CD4-positive, alpha-beta T cell treated with Interleukin-17A for 1 hour (primary cell): ENCODE measurements at places on chromosomes 16 and 17.

DNA sequence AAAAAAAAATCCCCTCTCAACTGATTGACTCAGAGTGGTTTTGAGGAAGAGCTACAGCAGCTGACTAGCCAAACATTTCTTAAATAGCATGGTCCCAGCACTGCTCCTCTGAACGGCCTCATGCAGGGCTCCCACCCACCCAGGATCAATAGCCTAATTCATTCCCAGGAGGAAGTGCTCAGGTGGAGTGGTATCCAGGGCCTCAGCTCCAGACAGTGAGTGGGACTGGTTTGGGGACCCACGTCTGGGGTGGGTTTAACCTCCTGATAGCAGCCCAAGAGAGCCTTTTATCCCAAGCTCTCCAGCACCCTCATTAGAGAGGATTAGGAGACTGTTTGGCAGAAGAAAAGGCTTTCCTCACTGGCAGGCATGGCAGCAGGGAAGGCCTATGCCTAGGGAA, 68.5 kb upstream of the CDH5 start:
- DNase-seq, result no peak

GRCh38 chr17:235831-236640, 54.6 kb upstream of the DOC2B start:
- no peak for DNase-seq

GRCh38 chr16:53456625-53457024, 22.4 kb downstream of the RBL2 start:
- DNase-seq, result peak; percentile 80

- DNase-seq, result no peak
Measured at GRCh38 chr16:68910051-68910450, 66.7 kb downstream of the TANGO6 start.

- no peak for DNase-seq
Measured at GRCh38 chr16:23280483-23280967, 21.6 kb upstream of the SCNN1B start.

DNA sequence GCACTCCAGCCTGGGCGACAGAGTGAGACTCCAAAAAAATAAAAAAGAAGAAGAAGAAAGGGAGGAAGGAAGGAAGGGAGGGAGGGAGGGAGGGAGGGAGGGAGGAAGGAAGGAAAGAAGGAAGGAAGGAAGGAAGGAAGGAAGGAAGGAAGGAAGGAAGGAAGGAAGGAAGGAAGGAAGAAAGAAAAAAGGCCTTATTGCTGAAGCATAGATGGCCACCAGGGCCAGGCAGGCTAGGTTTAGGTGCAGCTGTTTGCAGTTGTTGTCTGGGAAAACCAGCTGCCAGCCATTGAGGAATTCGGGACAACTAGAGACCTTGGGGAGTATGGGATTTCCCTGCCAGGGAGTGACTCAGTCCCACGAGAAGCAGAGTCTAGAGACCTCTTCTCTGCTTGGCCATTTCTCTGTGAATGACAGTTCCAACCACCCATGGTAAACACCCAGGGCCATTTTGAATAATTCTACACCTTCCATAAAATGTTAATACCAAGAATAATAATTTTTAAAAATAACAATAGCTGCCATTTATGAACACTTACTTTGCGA, 31.0 kb downstream of the SCNN1B start:
- DNase-seq, result no peak

DNA sequence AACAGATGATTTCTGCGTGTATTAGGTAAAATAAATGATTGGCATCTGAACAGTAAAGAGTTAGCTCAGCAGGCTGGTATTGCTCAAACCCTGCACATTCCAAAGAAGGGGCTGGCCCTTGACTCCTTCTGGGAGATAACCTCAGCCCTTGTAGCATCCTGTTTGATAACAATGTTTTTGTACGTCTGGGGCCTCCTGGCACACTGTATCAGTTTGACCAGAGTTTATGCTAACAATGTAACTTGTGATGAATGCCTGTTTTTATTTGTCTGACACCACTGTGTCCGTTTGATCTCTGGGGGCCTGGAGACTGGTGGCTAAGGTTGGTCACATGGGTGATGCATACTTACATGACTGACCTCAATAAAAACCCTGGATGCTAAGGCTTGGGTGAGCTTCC, 43.8 kb upstream of the NDRG4 start:
- no peak for DNase-seq

DNA sequence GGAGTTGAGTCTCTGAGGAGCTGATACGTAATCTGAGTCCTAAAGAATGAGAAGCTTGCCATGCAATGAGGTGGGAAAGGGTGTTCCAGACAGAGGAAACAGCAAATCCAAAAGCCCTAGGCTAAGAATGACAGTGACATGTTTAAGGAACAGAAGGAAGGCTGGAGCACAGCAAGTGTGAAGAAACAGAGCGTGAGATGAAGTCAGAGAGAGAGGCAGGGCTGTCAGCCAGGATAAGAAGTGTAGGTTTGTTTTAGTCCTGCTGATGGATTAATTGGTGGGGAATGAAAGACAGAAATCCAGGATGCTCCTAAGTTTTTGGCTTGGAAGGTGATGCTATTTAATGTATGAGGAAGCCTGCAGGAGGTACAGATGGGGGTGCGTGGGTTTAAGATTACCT, 14.5 kb downstream of the MMP28 start:
- DNase-seq, result no peak

DNA sequence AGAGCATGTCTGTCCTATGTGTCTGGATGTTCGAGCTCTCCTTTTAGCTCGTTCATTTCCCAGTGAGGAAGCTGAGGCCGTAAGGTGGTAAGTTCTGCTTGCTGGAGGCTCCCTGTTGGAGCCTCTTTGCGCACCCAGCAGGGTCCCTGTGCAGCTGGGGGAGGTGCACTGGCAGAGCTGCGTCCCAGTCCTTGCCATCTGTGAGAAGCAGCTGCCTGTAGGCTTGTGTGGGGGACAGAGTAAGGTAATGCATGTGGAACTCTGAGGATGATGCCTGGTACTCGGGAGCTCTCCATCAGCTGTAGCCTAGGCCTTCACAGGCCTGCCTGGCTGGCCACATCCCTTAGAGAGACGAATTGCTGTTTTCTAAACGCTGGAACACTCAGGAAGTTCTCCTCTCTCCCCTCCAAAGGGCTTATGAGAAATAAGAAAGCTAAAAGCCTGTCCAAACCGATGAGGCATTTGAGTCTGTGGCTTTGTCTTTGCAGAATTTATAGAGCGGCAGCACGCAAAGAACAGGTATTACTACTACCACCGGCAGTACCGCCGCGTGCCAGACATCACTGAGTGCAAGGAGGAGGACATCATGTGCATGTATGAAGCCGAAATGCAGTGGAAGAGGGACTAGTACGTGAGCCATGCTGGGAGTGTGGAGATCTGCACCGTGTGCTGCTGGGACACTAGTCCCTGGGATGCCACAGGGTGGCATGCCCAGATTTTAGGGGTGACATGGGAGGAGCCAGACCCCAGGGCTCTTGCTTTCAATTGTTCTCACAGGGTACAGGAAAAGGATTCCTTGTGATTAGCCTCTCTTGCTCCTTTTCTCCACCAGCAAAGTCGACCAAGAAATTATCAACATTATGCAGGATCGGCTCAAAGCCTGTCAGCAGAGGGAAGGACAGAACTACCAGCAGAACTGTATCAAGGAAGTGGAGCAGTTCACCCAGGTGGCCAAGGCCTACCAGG, 1.6 kb downstream of the NDUFB10 start:
- DNase-seq, result peak; percentile 49

DNA sequence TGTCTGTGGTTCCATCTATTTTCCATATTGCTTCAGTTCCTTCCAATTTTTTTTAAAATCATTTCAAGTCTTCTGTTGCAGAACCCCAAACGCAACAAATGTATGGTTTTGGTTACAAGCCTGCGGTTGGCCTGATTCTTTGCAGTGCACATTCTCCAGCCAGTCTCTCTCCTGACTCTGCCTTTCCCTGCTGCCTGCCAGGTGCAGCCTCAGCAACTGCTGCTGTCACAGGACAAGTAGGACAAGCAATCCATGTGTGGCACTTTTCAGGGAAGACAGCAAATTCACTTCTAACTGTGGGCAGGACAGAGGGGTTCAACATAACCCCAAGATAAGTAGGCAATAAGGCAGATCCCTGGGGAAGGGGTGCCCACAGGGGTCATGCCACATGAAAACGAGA, 24.2 kb downstream of the EMP2 start:
- DNase-seq, result no peak

DNA sequence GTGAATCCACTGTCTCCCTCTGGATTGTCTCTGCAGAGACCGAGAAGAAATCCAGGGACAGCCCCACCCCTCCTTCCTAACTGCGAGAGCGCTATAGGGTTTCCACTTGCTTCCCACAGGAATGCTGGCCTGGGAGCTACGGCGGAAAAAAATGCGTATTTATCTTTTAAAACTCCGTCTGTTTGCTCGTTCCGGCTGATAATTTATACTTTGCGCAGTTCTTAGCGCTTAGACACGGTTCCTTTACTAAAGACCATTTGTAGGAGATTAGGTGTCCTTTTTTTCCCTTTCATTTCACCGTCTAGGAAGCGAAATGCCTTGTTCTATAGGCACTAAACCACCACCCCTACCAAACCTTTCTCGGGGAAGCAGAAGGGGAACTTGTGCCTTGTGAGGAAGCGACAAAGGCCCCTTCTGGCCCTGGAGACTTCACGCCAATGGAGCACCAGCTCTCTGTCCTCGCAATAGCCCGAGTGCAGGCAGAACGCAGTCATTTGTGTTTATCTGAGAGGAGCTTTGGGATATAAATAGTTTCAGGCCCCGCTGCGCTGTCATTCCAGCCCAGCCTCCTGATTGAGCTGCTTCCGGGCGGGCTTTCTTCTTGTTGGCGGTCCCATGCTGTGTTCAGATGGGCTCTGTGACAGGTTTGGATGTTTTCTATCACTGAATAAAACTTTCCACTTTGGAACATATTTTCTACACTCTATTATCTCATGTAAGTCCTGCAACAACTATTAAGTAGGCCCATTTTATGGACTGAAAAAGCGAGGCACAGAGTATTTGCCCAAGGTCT, 791 bp upstream of the SUPT4H1 start:
- DNase-seq, result peak; percentile 21

- DNase-seq, result no peak
Measured at GRCh38 chr16:19974607-19975006, 90.0 kb upstream of the GPRC5B start.

DNA sequence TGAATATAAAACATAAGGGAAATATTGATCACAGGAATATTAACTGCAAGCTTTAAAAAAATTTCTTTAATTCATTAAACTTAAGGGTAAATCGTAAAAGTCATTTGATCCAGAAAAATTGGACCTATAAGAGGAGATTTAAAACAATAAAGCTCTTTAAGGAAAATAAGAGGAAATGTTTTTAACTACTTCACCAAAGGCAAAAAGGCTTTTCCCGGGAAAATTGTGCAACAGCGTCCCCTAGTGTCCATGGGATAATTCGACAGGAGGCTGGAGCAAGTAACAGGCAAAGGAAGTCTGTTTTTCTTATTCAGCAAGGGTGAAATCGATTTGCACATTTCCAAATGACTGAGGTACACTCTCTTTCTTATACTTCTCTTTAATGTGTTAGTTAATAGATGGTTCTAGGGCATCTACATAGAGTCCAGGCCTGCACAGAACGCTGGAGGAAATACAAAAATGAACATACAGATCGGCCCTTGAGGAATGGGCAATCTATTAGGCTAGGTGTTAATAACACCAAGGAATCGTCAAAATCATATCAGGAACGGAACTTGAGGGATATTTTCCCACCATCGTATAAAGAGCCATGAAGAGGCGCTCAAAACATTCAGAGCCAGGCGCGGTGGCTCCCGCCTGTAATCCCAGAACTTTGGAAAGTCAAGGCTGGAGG, 61.4 kb downstream of the ZNF18 start:
- DNase-seq, result no peak

GRCh38 chr17:73896966-73897365, 252.7 kb upstream of the SDK2 start:
- DNase-seq, result no peak

DNA sequence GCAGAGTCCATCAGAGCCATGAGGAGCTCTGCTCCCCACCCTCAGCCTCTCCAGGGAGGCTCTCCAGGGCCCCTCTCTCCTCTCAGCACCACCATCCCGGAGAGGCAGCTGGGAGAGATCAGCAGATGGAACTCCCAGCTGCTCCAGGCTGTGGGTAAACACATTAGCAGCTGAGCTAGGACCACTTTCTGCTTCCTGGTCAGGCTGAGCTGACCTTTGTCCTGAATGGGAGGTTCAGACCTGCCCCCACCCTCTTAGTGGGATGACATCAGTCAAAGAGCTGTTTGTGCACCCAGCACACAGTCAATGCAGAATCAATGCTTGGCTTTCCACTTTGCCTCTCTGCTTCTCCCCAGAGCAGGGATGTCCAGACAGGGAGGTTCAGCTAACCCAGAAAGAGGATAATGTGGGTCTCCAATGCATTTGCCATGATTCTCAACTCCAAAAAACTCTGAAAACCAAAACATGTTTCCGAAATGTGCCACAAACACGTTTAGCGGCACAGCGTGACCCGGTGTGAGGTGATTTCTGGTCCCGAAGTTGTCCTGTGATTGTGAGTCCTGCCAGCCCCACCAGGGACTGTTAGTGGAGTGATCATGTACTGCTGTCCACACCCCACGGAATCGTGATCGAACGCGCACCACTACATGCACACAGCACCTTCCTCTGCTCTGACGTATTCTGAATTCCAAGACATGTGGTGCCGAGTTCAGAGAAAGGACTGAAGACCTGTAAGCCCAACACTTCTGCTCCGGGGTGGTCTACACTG, 6.7 kb downstream of the GPR142 start:
- no peak for DNase-seq

- no peak for DNase-seq
Measured at GRCh38 chr16:59201160-59201559, 467.0 kb upstream of the GOT2 start.

DNA sequence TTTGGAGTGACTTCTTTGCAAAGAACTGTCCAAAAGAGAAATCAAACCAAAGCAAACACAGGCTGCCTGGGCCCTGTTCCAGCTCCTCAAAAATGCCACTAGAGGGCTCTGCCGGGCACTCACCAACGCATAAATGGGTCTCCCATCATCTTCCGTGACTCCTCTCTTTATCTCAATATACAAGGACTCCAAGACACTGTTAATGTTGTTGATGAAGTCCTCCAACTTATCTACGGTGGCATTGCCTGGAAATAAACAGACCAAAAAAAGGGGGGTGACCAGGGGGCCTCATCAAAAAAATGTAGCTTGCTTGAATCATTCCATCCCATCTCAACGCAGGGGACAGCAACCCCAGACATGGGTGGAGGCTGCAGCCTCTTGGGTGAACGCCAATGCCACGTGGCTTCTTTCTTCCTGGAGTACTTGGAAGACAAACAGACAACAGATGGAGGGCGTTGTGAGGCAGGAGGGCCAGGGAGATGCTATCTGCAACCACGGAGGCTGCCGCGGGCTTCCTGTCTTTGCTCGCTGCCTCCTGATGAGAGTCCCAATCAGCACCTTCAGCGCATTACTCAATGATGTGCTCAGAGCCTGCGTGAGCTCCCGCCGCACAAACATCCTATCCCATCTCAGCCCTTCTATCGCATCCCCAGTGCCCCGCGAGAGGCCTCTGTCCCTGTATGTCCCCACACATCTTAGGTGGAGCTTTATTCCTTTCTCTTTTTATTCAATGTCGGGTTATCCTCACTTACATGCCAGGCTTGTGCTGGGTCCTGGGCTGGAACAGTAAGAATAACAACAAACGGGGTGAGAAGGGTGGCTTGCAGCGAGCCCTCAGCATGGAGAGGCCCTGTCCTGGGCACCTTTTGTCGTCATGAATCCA, 32.0 kb downstream of the KDM8 start:
- DNase-seq, result peak; percentile 93

- DNase-seq, result no peak
Measured at GRCh38 chr16:82260212-82260795, 90.3 kb upstream of the MPHOSPH6 start.
